ENCODE measurements at places on chromosomes 16 and 17.

GRCh38 chr17:78965491-78965924 lies 14.2 kb downstream of the LGALS3BP start:
- no peak for DNase-seq

GRCh38 chr16:79691007-79691406 lies 90.5 kb upstream of the MAF start:
- no peak for DNase-seq

DNA sequence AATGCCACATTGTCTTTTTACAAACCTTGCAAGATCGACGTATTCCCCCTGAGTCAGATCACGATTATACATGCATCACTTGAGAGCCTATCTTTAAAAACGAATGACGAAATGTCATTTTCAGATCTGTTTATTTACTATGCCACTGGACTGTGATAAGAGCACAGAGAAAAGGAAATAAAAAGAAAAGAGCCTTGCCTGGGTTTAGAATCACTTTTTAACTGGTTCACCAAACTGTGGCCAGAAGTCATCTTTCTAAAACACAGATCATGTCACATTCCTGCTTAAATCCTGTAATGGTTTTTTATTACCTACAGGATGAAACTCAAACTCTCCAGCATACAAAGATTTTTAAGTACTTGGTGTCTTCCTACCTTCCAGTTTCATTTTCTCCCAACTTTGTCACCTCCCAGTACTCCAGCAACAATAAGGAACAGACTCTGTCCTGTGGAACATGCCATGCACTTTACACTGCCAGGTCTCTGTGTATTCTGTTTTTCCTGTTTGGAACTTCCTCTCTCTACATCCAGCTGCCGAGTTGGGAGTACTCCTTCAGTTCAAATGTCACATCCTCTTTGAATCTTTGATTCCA lies 91.5 kb downstream of the SNX11 start:
- no peak for DNase-seq

- no peak for DNase-seq
Observed at GRCh38 chr17:57417956-57418355, 161.6 kb downstream of the MSI2 start.

DNA sequence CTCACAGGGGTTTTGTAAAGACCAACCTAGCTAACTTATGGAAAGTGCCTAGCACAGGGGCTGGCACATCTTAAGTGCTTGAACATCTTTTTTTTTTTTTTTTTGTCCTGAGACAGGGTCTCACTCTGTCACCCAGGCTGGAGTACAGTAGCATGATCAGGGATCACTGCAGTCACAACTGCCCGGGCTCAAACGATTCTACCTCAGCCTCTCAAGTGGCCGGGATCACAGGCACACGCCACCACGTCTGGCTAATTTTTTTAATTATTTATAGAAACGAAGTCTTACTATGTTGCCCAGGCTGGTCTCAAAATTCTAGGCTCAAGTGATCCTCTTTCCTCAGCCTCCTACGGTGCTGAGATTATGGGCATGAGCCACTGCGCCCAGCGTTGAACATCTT lies 1.3 kb downstream of the LYRM9 start:
- no peak for DNase-seq

- DNase-seq: no peak
Observed at GRCh38 chr17:82061047-82061925, 4.3 kb downstream of the DUS1L start.

DNA sequence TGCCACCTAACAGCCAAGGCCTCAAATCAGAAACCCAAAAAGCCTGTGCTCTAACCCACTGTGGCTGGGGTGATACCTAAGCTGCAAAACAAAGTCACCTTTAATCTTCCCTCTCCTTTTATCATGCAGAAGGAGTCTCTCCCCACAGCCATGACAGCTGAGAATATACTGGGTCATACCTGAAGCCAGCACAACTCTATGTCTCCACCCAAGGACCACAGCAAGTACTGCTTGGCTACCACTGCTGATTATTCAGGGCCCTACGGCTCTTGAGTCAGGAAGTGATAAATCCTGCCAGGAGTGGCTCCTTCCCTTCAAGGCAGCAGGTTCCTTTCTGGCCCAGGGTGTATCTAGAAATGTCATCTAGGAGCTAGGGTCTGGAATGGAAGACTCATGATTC lies 151.5 kb upstream of the TOM1L1 start:
- DNase-seq: no peak

DNA sequence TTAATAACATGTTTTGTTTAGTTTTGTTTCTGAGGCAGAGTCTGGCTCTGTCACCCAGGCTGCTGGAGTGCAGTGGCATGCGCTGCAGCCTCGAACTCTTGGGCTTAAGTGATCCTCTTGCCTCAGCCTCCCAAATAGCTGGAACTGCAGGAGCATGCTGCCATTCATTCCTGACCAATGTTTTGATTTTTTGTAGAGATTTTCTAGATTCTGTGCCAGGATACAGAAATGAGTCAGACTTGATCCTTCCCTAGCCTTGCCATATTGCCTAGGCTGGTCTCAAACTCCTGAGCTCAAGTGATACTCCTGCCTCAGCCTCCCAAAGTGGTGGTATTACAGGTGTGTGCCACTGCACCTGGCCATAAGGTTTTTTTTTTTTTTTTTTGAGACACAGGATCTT lies 17.7 kb downstream of the TAOK1 start:
- DNase-seq: no peak

GRCh38 chr16:84881702-84882521 lies 62.1 kb downstream of the CRISPLD2 start:
- no peak for DNase-seq

- DNase-seq: no peak
Observed at GRCh38 chr17:82684228-82684841, 14.2 kb downstream of the RAB40B start.

GRCh38 chr16:85393674-85394451 lies 219.3 kb upstream of the GSE1 start:
- DNase-seq: peak; percentile 77

DNA sequence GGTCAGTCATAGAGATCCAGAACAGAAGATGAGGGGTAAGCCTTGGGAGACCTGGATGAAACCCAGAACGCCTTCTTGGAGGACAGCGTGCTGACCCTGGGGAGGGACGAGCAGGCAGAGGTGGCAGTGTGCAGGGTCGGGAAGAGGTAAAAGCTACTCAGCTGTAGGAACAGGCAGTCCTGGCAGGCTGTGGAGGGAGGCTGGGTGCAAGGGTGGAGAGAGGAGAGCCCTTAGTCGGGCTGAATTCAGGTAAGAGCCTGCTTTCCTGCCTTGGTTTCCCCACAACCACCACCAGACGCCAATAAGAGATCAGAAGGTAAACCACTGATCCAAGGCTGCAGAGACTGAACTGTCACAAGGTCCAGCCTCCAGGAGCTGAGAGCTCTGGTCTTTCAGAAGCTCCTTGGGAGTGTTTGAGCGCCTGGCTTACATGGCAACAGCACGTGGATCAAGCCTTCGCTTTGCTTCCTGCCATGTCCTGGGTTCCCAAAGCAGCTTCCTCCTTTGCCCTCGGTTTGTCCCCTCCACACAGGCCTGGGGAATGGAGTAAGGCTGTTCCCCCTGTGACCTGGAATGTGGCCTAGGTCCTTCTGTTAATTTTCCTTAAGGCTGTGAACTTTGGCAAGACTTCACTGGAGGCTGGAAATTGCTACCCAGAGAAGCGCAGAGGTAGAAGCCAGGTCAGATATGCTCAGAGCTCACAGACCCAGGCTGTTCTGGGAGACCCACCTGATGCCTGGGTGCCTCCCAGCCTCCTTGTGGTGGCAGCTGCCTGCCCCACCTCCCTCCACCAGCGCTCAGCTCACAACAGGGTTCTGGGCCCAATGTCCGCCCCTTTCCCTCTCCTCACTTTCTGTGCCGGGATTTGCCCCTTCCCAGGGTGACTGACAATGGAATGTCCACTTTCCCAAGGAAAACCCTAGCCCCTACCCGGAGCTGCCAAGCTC lies 3.9 kb upstream of the PDK2 start:
- DNase-seq: no peak

DNA sequence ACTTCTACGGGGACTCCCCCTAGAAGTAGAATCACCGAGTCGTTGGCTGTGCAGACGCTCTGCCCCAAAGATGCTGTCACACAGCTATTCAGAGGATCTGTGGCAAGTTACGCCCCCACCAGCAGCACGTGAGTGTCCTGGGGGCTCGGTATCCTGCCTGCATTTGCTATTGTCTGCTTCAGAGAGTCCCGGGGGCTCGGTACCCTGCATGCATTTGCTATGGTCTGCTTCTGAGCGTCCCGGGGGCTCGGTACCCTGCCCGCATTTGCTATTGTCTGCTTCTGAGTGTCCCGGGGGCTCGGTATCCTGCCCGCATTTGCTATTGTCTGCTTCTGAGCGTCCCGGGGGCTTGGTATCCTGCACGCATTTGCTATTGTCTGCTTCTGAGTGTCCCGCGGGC lies 23.8 kb upstream of the ZNF469 start:
- no peak for DNase-seq

- DNase-seq: no peak
Observed at GRCh38 chr17:1750628-1751027, 8.0 kb downstream of the SERPINF2 start.

DNA sequence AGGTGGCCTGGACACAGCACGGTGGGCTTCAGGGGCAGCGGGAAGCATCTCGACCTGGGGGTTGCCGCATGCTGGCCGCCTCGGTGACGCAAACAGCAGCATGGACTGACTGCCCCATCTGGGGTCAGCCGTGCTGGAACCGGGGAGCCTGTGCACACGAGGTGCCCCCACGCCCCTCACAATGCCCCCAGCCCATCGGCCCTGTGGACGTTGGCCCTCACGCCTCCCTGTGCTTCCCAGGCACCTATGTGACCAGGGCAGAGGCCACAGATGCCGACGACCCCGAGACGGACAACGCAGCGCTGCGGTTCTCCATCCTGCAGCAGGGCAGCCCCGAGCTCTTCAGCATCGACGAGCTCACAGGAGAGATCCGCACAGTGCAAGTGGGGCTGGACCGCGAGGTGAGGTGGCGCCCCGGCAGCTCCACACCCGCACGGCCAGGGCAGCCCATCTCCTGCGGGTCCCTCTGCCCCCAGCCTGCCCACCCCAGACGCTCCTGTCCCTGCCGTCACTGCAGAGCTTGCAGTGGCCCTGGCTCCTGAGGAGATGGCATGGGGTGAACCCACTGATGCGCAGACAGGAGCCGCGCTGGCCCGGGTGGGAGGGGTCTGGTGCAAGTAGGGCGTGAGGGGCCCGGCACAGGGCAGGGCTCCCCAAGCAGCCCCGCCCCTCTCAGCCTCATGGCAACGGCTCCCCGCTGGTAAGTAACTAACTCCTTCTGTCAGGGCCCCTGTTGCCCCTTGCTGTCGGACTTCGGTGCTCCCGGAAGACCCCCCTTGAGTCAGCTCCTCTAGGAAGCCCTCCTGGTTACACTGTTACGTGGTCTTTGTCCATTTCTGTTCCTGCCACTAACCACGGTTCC lies 13.6 kb downstream of the CDH15 start:
- DNase-seq: no peak

GRCh38 chr16:10787304-10787703 lies 31.3 kb downstream of the TVP23A start:
- peak; percentile 60 for DNase-seq

- DNase-seq: no peak
Observed at GRCh38 chr17:57514614-57515013, 230.5 kb downstream of the CCDC182 start.

DNA sequence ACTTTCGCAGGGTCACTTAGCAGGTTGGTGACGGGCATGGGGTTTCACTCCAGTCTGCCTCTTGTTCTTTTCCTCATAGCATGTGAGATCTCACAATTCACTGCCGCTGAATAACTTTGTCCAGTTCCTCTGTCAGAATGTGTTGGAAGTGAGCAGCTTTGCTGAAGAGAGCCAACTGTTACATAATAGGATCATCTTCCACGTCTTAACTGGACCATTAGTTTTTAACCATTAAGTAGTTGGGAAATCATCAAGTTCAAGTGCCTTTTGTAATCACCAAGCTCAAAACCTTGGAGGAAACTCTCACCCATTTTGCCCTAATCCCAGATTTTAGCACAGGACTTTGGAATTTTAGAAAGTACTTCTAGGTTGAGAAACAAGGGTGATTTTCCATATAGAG lies 290.6 kb downstream of the WWOX start:
- no peak for DNase-seq

- DNase-seq: no peak
Observed at GRCh38 chr16:4534151-4534790, 4.3 kb downstream of the CDIP1 start.

DNA sequence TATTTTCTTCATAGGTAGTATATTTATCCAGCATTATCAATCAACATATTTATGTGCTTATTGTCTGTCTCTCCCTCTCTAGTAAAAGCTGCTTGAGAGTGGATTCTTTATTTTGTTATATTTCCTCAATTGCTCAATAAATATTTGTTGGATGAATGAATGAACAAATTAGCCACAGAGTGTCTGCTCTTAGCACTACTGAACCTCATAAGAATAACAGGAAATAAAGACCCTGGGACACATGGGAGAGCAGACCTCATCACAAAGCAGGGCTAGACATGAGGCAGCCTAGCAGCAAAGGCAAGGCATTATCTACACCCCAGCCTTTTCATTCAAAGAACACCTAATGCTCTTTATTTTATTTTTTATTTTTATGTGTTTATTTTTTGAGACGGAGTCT lies 34.9 kb upstream of the TANC2 start:
- DNase-seq: no peak

- DNase-seq: no peak
Observed at GRCh38 chr16:11392041-11392581, 46.9 kb downstream of the RMI2 start.

- DNase-seq: peak; percentile 49
Observed at GRCh38 chr17:18033442-18034099, 5.4 kb downstream of the ATPAF2 start.

- DNase-seq: peak; percentile 40
Observed at GRCh38 chr17:48429638-48430586, at the start of gene SKAP1. TSS of gene SKAP1 (minus strand) at chr17:48430214.

DNA sequence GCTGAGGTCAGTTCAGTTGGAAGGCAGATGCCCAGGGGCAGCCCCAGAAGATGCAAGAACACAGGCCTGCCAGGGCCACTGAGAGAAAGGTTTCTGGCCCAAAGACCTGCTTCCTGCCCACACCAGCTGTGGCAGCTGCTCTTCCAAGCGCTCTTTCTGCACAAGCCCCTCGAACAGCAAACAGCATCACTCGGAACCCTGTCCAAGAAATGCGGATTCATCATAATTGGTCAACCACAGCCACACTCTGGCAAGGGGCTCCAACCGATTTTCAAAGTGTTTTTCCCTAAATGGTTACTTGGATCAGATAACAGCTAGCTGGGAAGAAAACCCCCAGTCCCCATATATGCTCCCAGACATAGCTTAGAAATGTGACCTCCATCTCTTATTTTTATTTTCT lies 71.1 kb upstream of the DNAH17 start:
- no peak for DNase-seq

GRCh38 chr16:48517493-48517892 lies 92.5 kb downstream of the N4BP1 start:
- DNase-seq: no peak

DNA sequence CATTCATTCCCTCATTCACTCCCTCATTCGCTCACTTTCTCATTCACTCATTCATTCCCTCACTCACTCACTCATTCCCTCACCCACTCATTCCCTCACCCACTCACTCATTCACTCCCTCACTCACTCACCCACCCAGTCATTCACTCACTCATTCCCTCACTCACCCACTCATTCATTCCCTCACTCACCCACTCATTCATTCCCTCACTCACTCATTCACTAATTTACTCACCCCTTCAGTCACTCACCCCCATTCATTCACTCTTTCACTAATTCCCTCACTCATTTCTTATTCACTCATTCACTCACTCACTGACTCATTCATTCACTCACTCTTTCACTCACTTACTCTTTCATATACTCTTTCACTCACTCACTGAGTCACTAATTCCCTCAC lies 303.1 kb downstream of the C16orf95 start:
- DNase-seq: no peak

GRCh38 chr16:49330562-49331201 lies 42.9 kb upstream of the C16orf78 start:
- DNase-seq: no peak
